SJCRH30 (cell line): ENCODE measurements at places on chromosomes 3 and 15.

GRCh38 chr3:48430708-48431101, 819 bp upstream of the PLXNB1 start:
- DNase-seq: no peak

DNA sequence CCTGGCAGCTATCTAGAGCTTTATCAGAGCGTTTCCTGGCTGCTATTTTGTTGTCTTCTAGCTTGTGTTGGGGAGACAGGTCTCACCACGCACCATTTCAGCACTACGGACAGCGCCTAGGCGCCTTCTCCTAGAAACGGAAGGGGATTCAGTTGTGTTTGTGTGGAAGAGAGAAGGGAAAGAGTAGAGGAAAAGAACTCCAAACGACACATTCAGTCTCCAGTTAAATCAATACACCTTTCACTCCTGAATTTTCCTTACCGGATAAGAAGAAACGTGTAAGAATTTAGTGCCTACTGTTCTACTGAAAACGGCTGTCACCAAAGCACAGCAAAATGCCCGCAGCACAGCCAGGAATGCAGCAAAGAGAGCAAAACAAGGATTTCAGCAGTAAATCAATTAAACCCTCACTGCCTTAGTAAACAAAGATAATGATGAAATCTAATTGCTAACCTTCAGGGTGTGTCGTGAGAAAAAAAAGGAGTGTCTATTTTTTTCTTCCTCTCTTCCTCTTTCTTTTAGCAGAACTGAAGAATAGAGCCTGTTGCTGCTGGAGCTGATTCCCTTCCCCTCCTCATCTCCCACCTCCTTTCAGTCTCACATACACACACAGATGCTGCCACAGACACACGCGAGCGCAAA, 412 bp upstream of the CTXN2 start:
- DNase-seq: peak; percentile 71

DNA sequence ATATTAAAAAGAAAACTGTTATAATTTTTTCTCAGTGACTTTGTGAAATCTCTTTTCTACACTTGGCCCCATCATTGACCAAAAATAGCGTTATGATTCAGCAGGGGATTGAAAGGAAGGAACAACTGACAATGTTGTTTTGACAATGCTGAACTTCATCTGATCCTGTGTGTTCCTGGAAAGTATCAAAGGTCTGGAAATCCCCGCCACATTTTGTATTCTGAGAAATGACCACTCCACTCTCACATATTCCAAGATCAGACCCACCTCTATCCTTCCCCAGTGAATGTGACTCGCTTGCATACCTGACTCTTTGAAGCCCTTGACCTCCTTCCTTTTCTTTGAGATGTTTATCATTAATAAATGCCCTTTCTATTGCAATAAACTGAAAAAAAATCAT, 9.7 kb upstream of the RIOX2 start:
- DNase-seq: no peak

- DNase-seq: no peak
Measured at GRCh38 chr3:18439281-18439680, 14.1 kb upstream of the SATB1 start.

DNA sequence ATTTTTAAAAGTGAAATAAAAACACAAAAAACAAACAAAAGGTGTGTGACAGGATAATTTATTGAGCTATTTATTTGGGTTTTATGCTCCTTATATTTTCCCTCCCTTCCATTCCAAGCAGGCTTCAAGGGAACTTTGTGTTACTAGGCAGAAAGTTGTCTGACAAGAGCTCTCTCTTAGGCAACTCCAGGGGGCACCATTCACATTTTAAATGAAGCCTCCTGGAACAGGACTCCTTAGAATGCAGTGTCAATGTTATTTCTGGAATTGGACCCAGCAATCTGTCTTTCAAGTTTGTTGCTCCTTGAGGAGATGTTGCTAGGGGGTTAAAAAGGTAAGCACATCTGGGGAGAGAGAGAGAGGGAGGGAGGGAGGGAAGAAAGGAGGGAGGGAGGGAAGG, 5.4 kb upstream of the RFX7 start:
- DNase-seq: peak; percentile 68

DNA sequence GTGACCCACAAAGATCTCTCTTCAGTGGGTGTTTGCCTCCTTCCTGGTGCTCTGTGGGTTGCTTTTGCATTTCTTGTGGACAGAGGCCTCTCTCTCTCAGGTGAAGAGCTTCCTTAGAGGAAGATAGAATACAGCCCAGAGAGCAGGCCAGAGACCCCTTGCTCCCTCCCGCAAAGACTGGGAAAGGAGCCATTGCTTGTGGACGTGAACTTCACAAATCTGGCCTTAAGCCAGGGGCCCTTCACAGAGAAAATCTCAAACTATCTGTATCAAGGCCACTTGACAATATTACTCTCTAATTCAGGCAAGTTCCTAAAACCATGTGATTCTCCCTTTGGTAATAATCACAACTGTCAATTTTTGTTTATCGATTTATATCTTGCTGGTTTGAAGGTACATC, 30.4 kb upstream of the CLK3 start:
- DNase-seq: no peak

GRCh38 chr3:101216710-101217465, 103.5 kb downstream of the IMPG2 start:
- no peak for DNase-seq

- DNase-seq: no peak
Measured at GRCh38 chr3:124172816-124173215, 180.9 kb upstream of the ROPN1 start.
